ENCODE measurements at places on chromosomes 3 and 15. TPM values are rescaled to one million over a fixed set of nuclear protein-coding genes. Genes with fewer than 3 reads are reported as not detected.

The HACD3 gene
- total RNA-seq = 10.9 TPM

The MOBP gene
- not detected for total RNA-seq

The MORC1 gene
- total RNA-seq = not detected

GRCh38 chr3:46889381-46890110, 12.0 kb downstream of the PTH1R start:
- peak; percentile 65 for DNase-seq

GRCh38 chr3:109852283-109852682, 514.9 kb upstream of the DPPA4 start:
- DNase-seq = no peak

DNA sequence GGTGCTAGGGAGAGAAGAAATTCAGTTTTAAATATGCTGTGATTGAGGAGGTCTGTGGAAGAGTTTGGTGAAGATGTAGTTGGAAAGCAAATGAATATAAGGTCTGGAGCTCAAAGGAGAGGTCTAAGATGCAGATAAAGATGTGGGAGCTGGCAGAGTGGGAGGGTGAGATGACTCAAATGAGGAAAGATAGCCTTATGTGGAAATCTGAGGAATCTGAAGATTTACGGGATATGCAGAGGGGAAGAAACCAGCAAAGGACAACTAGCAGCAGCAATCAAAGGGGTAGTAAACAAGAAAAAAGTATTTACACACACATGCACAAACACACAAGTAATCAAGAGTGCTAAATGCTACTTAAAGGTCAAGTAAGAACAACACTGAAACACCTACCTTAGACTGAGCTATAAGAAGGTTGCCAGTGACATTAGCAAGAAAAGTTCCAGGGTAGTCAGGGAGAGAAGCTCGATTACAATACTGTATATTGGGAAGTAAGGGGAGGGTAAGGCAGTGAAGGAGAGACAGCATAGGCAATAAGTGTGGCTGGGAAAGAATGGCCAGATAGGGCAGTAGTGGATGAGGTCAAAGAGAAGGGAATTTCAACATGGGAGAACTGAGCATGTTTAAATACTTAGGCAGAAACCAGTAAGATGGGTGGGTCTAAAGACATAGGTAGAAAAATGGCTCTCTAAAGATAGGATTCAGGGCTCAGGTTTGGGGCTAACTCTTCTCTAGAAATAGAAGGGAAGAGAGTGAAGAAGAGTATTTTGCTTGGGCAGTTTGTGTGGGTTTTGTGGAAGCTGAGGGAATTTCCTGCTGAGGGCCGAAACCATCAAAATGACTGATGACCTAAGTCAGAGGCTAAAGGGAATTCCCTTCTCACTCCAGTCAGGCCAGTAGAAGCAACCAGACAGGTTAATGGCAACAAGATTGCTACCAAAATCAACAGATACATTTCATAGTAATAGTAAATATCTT, 8.9 kb downstream of the CMTM6 start:
- no peak for DNase-seq

DNA sequence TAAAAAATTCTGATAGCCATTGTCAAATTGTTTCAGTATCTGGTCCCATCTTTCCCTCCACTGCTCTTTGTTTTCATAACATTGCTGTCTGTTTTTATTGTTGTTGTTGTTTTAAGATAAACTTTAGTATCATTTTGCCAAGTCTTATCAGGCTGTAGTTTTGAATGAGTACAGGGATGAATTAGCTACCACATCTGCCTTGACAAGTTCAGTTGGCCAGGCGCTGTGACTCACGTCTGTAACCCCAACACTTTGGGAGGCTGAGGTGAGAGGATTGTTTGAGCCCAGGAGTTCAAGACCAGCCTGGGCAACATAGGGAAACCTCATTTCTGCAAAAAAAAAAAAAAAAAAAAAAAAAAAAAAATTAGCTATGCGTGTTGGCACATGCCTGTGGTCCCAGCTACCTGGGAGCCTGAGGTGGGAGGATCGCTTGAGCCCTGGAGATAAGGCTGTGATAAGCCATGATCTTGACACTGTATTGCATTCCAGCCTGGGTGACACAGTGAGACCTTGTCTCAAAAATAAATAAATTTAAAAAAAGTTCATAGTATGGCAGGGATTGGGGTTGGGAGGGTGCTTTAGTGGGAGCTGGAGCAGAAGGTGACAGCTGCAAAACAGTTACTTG, 8.3 kb upstream of the ANKDD1A start:
- DNase-seq = no peak

DNA sequence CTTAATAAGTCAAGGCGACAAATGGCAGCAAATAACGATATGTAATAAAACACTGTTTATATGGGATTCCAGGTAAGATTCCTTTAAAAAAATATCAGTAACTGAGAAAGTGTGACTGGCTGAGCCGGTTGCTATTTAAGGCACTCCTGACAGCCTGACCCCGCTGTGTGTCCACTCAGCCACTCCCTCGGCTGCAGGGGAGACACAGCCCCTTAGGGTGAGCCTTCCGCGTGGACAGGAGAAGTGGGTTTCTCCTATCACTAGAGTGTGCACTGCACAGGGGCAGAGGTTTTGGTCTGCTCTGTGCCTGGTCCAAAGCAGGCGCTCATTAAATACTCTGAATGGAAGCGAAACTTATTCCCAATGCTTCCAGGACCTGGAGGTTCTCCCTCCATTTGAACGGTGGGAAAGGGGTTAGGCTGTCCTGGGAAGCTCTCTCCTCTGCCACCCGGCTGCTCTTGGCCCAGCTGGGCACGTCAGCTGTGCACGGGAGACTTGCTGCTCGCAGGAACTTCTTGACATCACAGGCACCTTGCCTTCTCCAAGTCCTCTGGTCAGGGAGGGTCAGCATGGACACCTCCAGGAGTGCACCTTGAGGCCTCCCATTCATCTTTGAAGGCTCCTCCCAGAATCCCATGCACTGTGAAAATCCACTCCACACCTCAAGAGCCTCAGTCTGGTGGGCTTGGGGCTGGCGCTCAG, 43.3 kb upstream of the SLCO2A1 start:
- DNase-seq = no peak

DNA sequence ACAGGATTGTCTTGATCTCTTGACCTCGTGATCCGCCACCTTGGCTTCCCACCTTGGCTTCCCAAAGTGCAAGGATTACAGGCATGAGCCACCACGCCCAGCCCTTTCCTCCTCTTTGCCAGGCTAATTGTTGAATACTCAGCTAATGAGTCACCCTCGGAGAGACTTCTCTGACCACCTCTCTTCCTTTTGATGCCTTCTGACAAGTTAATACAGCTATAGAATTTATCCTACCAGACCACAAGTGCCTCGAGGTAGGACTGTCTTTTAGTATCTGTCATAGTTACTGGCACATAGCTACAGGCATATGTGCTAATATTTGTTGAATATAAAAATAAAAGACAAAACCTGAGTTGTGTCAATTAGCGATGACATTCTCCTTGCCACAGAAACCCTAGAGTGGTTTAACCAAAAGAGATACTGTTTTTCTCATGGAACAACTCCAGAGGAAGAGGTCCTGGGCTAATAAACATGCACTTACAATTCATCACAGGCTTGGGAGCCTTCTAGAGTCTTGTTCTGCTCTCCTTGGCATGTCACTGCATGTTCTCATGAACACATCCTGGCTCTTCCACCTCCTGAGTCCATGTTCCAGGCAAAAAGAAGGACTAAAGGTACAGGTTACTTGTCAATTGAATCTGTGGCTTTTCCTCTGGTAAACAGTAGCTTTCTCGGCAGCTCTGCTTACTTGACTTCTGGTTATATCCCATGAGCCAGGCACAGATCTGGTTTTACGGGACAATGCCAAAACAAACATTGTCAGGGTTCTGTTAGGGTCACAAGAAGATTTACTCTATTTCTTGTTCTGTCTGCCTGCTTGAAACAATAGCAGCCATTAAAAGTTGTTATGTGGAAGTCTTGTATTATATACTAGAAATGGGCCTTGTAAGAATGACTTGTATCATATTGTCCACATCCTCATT, 332.3 kb downstream of the THSD4 start:
- no peak for DNase-seq

DNA sequence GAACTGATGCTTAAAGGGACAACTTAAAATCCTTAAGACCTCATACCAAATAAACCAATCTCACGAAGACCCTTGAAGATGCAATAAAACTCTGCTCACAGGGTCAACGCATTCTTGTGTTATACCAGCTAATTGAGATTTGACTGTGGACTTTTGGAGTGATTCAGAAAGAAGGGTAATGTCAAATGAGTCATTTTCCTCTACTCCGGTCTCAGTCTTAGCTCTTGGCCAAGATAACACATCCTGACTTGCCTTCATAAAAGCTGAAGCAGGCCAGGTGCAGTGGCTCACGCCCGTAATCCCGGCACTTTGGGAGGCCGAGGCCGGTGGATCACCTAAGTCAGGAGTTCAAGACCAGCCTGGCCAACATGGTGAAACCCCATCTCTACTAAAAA, 3.8 kb downstream of the PKM start:
- DNase-seq = no peak

GRCh38 chr3:151372063-151372820, 12.3 kb downstream of the P2RY12 start:
- no peak for DNase-seq

GRCh38 chr3:57518276-57518915, 25.7 kb downstream of the DNAH12 start:
- no peak for DNase-seq

DNA sequence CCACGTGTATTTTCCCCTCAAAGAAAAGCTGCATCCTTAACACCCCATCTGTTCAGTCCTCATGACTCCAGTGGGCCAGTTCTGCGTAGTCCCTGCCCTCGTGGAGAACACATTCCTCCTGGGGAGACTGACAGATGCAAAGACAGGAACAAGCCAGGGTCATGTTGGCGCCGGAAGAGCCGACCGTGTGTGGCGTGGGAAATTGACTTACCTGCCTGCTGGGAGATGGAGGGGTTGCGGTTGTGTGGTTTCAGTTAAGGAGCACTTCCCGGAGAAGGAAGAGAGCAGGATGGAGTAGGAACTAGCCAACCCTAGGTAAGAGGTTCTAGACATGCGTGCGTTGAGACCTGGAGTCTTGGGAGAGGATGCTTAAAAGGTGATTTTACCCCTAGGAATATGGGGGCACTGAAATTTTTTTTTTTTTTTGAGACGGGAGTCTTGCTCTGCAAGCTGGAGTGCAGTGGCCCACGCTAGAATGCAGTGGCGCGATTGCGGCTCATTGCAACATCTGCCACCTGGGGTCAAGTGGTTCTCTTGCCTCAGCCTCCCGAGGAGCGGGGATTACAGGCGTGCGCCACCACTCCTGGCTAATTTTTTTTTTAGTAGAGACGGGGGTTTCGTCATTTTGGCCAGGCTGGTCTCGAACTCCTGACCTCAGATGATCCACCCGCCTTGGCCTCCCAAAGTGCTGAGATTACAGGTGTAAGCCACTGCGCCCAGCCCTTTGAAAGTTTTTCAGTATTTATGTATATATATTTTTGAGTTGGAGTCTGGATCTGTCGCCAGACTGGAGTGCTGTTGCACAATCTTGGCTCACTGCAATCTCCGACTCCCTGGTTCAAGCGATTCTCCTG, 1.4 kb downstream of the VHL start:
- peak; percentile 30 for DNase-seq

- DNase-seq = no peak
These were observed 118.8 kb downstream of the SRGAP3 start for GRCh38 chr3:9130345-9131305.

All from left ventricle myocardium superior (tissue), 1 donor.